Lung microvascular endothelial cell (primary cell): ENCODE measurements at places on chromosomes 5 and 9.

DNA sequence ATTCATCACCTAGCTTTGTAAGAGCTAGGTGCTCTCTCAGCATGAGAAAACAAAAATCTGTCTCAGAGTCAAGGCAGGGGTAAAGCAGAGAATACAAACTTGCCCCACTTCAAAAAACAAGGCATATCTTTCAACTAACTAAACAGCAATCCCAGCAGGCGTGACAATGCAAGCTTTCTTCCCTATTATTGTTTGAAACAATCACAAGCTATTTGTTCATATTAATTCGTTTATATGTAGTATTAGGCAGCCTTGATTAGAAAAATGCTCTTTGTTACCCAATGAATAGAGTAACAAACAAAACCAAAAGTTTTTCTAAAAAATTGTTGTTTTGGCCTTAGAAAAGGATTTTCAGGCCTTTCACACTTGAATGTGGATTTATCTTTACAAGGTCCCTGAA is 71.1 kb downstream of the LPAR1 start:
- no peak for DNase-seq

- no peak for DNase-seq
These were observed 104.1 kb downstream of the TLE1 start for GRCh38 chr9:81585191-81585763.

- DNase-seq: no peak
These were observed 117.7 kb upstream of the GNA14 start for GRCh38 chr9:77765781-77766259.

DNA sequence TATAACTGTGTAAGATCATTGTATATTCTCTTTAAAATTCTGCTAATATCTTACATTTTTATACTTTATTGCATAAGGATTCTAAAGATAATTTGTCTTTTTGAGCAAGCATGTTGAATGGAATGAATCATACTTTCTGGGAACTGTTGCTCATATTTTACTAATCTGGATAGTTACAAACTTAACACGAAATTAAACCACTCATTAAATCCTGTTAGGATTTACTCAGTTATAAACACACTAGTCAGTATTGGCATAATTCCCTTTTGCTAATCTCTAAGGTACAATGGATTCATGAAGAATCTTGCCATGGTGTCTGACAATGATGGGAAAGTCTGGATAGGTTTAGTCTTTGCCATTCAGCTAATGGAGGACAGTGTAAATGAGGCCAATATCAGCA is 338.1 kb upstream of the SMC2 start:
- DNase-seq: no peak

DNA sequence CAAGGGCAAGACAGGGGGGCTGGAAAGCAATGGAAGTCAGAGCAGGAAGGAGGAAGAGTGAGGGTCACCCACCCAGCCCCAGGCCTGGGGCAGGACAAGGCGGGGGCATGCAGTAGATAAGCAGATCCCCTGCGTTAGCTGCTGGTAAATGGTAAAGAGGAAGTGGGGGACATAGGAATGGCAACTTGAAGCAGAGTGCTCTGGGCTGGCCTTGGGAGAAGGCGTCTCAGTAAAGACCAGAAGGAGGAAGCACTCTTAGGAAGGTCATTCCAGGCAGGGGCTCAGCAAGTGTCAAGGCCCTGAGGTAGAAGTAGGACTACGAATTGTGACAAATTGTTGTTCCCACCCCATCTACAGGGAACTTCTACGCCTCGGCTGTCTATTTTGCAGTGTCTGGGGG is 15.1 kb downstream of the TCOF1 start:
- no peak for DNase-seq

- peak; percentile 95 for DNase-seq
These were observed 116.1 kb upstream of the RASA1 start for GRCh38 chr5:87151547-87151946.

DNA sequence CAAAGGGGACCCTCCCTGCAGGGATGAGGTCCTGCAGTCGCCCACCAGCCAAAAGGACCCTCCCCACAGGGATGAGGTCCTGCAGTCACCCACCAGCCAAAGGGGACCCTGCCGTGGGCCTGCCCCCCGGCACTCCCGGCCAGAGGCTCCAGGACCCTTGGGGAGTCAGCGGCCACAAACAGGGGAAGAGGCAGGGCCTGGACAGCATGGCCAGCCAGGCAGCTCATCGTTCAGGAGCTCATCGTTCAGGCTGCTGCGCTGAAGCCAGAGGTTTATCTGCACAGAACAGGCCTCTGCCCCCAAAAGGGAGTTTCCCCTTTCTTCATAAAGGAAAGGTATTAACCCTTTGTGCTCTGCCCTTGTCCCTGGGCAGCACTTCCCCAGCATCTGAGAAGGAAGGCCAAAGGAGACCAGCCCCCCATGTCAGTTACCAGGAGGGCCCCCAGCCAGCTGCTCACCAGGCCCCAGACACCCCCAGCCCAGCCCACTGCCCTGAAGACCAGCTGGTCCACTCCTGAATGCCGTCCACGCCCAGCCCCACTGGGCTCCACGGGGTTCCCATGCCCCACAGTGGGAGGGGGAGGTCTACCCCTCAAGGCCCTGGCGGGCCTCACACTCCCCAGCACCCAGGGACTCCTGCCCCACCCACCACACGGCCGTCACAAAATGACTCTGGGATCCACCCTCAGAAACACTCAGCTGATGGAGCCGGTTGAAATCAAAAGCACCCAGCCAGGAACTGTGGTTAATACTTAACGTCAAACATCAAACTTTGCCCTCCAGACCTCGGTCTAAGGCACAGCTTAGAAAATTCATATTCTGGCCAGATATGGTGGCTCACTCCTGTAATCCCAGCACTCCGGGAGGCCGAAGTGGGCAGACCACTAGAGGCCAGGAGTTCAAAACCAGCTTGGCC is 6.3 kb downstream of the SLC12A7 start:
- DNase-seq: no peak

- DNase-seq: no peak
These were observed 57.8 kb downstream of the CXXC5 start for GRCh38 chr5:139705655-139706587.
